ENCODE measurements at places on chromosomes 4 and X.

DNA sequence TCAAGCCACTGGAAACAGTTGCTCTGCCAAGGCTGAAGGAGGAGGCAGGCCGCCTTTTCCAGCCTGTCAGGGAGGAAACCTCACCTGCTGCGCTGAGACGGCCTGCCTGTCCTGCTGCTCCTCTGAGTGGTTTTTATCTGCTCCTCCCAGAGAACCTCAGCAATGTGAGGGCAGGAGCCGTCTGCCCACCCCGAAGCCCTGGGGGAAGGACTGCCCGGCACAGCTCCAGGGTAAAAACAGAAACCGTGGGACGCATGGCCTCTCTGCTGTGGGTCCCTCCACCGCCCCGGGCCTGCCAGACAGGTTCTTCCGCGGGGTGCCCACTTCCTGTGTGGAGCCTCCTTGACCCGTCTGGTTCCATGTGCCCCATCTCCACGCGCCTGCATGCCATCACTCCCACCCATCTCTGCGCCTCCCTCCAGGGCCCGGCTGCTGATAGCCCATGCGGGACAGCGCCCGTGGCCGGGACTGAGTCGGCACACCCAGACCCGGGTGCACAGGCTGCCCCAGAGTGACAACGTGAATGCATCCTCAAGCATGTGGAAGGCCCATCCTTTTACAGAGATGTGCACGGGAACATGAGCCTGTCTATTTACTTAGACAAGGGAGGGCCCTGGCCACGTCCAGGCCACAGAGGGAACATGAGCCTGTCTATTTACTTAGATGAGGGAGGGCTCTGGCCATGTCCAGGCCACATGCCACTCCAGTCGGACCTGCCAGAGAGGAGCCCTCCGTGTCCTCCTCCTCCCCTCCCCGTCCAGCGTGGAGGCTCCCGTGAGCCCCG is 4.0 kb upstream of the SLC49A3 start:
- H3K4me1 ChIP-seq = peaks cover 1% of the 10 kb centered on the region
- no peak overlapping the region for H3K4me3 ChIP-seq
- no peaks in the 10 kb centered on the region for H3K27me3 ChIP-seq

DNA sequence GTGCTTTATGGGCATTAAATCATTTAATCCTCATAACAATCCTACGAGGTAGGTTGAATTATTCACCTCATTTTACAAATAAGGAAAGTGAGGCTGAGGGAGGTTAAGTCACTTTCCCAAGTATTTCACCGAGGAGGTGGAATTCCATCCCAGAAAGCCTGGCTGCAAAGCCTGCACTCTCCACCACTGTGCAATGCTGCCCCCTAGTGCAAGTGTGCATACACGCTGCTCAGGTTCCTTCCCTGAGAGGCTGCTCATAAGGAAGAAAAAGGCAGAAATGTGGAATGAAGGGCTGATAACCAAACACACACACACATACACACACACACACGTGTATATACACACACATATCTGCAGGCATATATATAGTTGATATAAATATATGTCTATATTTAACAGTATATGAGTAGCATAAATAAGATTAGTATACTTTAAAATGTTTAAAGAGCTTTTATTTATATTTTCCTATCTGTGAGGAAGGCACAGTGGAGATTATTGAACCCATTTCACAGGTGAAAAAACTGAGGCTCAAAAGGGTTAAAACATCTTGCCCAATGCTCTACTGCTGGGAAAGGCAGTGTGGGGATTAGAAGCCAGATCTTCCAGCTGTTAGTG is 714.5 kb upstream of the TENM3 start:
- no peaks in the 10 kb centered on the region for H3K36me3 ChIP-seq
- peaks cover 3% of the 10 kb centered on the region for H3K27me3 ChIP-seq
- peak; percentile 66 for DNase-seq
- H3K4me3 ChIP-seq = no peak overlapping the region
- no peak overlapping the region for H3K27ac ChIP-seq

- H3K4me1 ChIP-seq = no peaks in the 10 kb centered on the region
- no peaks in the 10 kb centered on the region for H3K27me3 ChIP-seq
- no peak for DNase-seq
- H3K36me3 ChIP-seq = peaks cover 18% of the 10 kb centered on the region
- H3K27ac ChIP-seq = no peak overlapping the region
Observed at GRCh38 chr4:3168029-3168428, 80.9 kb upstream of the MSANTD1 start.

DNA sequence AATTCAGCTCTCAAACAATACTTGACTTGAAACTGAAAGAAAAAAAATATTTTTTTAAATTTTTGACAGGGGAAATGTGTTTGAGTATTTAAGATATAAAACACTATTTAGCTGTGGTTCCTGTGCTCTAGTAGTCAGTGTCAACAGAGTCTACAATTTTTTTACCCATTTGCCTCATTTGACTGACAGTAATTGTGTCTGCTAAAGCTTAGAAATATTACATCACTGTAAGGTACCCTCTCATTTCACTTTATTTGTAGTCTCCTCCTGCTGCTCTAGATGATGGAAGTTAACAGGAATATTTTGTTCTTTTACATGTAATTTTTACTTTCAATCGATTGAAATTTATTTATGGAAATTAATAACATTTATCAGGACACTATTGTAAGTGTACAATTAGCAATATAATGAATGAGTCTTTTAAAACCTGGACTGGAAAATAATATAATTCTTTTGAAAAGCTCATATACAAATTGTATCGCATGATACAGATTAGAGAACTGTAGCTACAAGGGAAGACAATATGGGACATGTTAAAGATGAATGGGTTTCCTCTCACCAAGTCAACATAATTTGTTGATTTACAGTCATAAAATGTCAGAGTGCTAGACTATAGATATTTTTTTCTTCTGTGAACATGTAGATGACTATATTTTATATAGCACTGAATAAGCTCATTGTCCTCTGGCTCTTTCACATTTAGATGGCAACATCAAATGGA is 1186.5 kb upstream of the ADGRL3 start:
- no peak for DNase-seq
- no peak overlapping the region for H3K27ac ChIP-seq
- no peaks in the 10 kb centered on the region for H3K36me3 ChIP-seq
- no peak overlapping the region for H3K4me3 ChIP-seq
- no peaks in the 10 kb centered on the region for H3K4me1 ChIP-seq

DNA sequence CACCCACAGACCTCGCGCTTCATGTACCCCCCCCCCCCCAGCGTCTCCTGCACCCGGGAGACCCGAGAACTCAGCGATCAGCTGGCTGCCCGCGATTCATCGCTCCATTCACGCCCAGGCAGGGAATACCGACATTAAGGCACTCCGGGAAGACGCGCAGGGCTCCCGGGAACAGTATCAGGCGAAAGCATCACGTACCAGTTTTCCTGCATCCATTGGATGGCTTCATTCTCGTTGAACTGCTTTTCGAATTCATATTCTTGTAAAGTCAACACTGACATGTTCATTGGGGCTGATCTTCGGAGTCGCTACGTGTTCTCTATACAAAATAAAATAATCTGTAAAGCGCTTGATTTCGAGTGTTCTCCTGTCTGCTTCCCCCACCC is 373 bp downstream of the ELOVL6 start:
- H3K27ac ChIP-seq = peak overlapping the region; percentile 89
- H3K4me1 ChIP-seq = peaks cover 28% of the 10 kb centered on the region
- H3K4me3 ChIP-seq = peak overlapping the region; percentile 73

- no peaks in the 10 kb centered on the region for H3K27me3 ChIP-seq
- H3K36me3 ChIP-seq = no peaks in the 10 kb centered on the region
- H3K4me1 ChIP-seq = peaks cover 37% of the 10 kb centered on the region
- peak overlapping the region; percentile 85 for H3K27ac ChIP-seq
- H3K4me3 ChIP-seq = no peak overlapping the region
Observed at GRCh38 chr4:88964450-88964849, 92.5 kb downstream of the FAM13A start.

GRCh38 chrX:138345801-138346200 is 365.7 kb downstream of the FGF13 start:
- no peaks in the 10 kb centered on the region for H3K4me1 ChIP-seq
- no peak for DNase-seq
- no peak overlapping the region for H3K4me3 ChIP-seq

- no peak within 1 kb of the TSS for H3K27ac ChIP-seq
- peak within 1 kb of the TSS; percentile 45 for H3K4me3 ChIP-seq
- H3K36me3 ChIP-seq = no peaks in the 10 kb centered on the region
- H3K27me3 ChIP-seq = peaks cover 4% of the 10 kb centered on the region
- peak; percentile 66 for DNase-seq
Observed at GRCh38 chr4:55635741-55636655, at the start of gene NMU. Gene NMU, minus strand, starts transcription at chr4:55636298. Its CDS starts 106 bp downstream, at chr4:55636192.

DNA sequence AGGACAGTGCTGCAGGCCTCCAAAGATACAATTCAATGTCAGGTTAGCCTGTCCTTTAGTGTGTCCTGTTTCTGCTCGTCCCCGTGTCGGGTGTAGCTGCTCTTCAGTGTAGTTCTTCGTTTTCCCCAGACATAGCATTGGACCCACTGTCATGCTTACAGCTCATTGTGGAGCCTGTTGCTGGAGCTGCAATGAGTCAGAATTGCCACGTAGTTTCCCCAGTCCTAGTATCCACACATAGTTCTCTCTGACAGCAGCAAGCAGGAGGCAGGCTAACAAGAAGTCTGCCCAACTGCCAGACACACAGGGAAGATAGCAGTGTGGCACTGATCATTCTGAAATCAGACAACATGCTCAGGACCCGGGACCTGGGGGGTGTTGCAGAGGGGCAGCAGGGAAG is 49.2 kb downstream of the MOSPD2 start:
- H3K4me3 ChIP-seq = no peak overlapping the region
- H3K4me1 ChIP-seq = no peaks in the 10 kb centered on the region
- H3K27ac ChIP-seq = no peak overlapping the region
